Activated CD4-positive, alpha-beta T cell treated with anti-CD3 and anti-CD28 coated beads, Interleukin-2, amount 50 U/mL, for 16 hours (primary cell): ENCODE measurements at places on chromosomes 3 and 15.

DNA sequence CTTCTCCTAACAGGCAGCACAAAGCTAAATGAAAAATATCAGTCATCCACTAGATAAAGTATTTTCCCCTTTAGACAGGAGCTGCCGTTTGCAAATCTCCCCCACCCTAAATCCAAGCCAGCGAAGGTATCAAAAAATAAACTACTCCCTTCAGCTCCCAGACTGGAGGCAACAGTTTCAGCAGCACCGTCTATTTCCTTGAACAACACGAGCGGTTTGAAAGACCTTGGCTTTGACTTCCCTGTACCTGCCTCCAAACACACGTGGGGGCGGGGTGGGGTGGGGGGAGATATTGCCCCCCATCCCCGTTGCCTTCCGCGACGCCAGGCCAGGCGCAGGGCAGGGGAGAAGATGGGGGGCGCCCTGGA, 832 bp upstream of the CACNA1D start:
- DNase-seq = no peak

DNA sequence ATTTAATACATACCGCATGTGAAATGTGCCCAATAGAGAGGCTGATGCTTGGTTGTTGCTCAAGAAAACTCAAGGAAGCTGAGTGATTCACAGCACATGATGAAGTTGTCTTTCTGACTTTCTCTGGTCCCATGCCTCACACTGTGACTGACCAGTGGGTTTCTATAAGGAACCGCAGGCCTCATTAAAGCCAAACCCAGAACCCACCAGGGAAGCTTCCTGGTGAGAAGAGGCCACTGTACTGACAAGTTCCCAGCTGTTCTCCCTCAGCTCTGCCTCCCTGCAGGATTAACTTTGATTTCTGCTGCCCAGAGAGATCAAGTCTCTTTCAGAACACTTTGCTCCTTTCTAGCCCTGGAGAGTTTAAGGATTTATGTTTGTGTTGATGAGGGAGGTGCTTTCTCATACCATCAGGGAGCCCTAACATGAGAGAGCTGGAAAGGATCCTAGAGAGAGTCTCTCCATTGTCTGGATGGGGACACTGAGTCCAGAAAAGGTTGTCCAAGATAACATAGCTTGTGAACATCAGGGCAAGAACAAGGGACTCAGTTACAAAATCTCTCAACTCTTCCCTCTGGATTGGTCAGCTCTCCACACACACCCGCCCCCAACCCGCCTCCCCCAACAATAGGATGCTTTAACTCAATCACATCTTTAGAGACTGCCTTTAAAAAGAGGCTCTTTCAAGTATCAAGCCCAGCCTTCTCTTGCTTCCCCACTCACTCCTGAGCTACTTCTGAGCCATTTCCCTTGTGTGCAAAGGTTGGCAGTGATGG, 303.2 kb upstream of the TLE3 start:
- no peak for DNase-seq

- DNase-seq = no peak
Measured at GRCh38 chr3:14047841-14048240, 76.8 kb downstream of the CHCHD4 start.

DNA sequence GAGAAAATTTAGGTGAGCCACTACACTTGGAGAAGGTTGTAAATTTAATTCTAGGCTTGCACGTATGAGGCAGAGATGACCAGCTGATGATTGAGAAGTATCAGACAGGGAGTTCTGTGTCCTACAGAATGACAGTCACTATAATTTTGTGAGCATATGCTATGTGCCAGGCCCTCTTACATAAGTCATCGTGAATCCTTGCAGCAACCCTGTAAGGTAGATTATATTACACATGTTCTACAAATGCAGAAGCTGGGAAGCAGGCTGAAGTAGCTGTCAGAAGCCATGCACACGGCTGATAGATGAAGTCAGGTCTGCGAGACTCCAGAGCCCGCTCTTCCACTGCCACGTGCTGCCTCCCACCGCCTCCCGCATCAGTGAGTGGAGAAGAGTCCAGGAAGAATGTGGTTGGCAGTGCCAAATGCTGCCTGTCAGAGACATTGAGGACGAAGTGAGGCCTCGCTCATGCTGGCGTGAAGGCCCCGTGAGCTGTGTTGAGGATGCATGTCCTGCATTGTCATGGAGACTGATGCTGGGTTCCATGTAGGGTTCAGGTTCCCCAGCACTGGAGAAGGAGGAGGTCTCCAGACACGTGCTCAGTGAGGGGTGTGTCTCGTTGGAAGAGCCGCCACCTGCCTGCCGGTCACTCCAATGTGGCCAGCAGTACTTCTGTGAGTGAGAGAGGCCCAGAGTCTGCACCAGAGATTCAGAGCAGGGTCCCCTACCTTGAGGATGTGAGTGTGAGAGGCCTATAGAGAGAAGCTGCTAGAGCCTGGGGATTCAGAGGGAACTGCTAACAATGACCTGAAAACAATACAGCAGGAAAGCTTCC, 123.3 kb upstream of the PLXNA1 start:
- DNase-seq = no peak

- no peak for DNase-seq
Measured at GRCh38 chr3:31053299-31053698, 158.8 kb upstream of the GADL1 start.

DNA sequence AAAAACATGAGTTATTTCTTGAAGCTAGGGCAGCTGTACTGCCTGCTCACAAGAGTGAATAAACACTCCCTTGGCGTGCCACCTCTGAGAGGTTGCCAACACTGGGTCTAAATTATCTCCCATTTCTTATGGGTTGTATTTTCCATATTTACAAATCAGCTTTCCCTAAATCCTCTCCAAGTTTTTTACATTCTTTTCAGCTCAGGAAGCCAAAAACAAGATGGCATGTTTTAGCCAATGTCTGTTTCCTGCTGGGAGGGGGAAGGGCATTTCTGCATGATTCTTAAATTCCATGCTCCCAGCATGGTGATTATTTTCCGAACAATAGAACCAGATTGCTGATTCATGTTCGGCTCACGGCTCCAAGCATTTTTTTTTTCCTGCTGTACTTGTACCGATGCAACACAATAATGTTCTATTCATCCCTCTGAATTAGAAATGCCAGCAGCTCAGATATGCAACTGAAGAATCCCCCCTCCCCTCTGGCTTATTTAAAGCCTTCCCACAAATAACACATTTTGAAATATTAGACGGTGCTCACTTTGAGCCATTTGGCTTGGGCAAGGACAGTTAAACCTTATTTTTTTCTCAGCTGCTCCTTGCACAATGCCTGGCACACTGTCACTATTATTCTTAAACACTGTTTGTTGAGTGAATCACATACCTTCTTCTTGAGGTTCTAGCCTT, 252.5 kb downstream of the THRB start:
- DNase-seq = no peak

- no peak for DNase-seq
Measured at GRCh38 chr3:105399611-105400010, 32.9 kb downstream of the ALCAM start.

DNA sequence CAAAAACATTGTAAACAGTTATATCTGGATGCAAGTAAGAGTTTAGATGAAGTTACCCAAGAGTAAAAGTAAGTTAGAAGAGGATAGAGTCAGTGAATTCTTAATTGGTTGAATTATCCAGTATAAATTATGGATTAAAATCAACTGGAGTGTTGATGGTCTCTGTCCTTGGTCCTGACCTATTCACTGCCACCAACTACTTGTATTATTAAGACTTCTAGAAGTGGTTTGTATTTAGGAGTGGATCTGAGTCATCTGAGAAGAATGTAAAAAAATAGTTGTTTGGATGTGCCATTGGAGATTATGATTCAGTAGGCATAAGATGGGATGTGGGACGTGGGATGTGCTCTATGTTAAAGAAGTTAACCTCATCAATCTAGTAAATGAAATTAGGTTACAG, 86.4 kb downstream of the SYNPR start:
- no peak for DNase-seq

GRCh38 chr15:53762916-53763315, 3.5 kb upstream of the WDR72 start:
- no peak for DNase-seq

- no peak for DNase-seq
Measured at GRCh38 chr15:82005239-82005638, 40.6 kb downstream of the MEX3B start.

DNA sequence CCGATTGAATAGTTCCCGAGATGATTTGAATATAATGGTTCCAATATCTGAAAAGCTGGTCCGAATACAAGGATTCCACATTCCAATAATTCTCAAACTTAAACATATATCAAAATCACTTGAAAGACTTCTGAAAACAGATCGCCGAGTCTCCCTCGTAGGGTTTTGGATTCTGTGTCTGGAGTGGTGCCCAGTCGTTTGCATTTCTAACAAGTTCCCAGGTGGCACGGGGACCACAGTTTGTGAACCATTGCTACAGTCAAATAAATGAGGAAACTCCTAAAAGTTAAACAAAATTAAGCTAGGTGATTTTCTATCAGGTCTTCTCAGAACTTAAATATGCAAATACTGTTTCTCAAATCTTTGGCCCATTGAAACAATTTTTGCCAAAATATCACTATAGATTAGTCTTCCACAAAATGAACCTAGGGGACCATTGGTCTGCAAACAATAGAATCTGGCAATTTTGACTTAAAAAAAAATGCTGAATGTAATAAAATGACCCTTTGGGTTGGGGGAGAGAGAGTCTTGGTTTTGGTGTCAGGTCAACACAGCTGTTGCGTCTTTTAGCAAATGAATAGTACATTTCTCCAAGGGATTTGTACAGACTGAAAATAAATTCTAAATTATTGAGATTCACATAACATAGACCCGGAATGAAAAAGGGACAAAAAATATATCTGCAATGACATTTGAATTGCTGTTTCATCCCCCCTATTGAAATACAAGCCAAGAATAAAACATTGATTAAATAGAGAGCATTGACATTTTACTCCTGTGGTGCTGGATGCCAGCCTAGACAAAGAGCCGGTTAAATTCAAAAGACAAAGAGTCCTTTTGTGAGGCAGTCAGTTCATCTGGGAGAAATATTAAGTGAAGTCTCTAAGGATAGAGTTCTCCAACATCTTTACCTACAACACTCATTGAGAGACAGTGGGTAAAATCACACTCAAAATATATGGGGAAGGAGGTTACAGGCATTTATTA, 175.7 kb upstream of the ADAMTS9 start:
- no peak for DNase-seq

GRCh38 chr15:43352693-43353382, 18.0 kb downstream of the ZSCAN29 start:
- DNase-seq = no peak

DNA sequence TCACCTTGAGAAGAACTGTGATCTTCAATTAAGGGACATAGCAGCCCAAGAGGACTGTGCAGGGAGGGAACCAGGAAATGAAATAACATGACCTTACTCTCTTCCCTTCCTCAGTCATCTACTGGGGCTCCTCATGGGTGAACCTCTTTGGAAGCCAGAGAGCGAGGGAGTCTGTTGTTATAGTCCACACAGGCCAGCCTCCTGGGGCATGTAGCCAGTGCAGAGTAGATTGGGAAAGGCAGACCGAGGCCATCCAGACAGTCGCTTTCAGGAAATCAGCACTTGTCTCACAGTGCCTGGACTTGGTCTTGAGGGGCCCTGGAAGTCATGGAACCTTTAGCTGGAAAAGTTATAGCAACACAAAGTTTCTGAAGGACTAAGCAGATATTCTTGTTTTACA, 6.1 kb downstream of the CRTAP start:
- DNase-seq = no peak

DNA sequence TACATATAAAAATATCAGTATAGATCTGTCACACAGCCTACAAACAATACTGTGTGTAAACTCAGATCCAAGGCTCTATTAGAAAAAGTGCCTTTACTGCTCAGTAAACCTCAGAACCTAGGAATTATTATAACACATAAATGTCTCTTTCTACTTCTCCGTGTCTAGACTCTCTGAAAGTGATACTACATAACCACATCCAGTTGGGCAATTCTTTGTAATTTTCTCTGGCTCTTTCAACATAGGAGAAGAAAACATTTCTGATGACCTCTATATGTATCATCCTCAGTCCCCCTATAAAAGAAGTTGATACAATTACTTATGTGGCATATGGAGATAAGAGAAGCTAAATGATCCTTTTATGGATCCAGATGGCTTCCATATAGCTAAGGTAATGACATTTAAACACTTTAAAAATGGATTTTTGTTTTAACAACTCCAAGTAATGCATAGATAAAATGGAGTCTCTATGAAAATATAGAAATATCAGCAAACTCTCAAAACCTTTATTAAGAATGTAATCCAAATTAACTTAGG, 104.5 kb downstream of the LSAMP start:
- no peak for DNase-seq

DNA sequence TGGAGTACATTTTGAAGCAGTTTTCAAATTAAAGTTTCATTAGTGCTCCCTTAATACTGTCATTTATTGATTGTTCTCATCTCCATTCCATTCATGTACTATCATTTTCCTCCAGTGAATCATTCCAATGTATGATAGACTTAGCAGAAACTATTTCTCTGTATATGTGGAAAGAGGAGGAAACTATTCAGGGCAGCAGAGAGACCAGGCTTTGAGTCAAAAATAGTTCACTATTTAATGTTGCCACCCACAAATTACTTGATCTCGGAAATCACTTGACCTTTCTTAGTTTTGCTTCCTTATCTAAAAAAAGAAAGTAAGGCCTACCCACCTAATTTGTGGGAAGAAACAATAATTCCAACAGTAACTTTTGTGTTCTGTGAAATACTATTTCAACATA, 610.5 kb upstream of the ZNF385D start:
- DNase-seq = no peak

DNA sequence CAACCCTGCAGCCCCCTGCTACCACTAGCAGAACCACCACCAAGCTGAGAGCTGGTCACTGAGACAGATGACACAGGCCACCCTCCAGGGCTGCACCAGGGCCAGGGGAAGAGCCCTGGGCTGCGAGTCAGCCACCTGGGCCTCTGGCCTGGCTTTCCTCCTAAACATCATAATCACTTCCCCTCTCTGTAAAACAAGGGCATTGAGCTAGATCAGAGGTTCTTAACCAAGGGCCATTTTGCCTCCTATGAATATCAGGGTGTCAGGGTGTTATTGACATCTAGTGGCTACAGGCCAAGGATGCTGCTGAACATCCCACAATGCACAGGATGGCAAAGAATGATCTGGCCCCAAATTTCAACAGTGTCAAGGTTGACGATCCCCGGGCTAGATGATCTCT, 25.2 kb downstream of the TLE3 start:
- DNase-seq = no peak

GRCh38 chr15:25863111-25863967, at the start of gene ATP10A:
Gene ATP10A (minus strand): TSS chr15:25863327. CDS start chr15:25863096, 231 bp downstream.
- DNase-seq = peak; percentile 51

- peak; percentile 31 for DNase-seq
Measured at GRCh38 chr3:161409069-161409468, 37.8 kb upstream of the SPTSSB start.

- no peak for DNase-seq
Measured at GRCh38 chr15:29566914-29567313, 255.4 kb downstream of the TJP1 start.

GRCh38 chr15:84950570-84951111, 31.0 kb upstream of the PDE8A start:
- no peak for DNase-seq

DNA sequence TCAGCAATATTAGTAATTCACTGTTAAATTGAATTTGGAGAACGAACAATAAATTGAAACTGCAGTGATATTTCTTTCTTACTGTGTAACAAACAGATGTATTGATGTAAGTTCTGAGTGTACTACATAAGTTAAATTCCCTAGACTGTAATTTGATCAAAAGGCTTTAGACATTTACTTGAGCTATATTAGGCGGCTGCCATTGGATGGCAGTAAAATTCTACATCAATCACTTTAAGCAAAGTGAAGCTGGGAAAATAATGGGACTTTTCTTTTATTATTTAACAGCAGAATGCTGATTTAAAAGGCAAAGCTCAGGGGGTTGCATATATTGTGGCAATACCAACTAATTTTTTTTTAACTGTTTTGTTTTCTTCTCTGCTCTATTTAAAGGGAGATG, 212.6 kb upstream of the PLSCR5 start:
- DNase-seq = no peak
